CD8-positive, alpha-beta memory T cell (primary cell): ENCODE measurements at places on chromosomes 5 and 9. TPM values are rescaled to one million over a fixed set of nuclear protein-coding genes. Genes with fewer than 3 reads are reported as not detected.

DNA sequence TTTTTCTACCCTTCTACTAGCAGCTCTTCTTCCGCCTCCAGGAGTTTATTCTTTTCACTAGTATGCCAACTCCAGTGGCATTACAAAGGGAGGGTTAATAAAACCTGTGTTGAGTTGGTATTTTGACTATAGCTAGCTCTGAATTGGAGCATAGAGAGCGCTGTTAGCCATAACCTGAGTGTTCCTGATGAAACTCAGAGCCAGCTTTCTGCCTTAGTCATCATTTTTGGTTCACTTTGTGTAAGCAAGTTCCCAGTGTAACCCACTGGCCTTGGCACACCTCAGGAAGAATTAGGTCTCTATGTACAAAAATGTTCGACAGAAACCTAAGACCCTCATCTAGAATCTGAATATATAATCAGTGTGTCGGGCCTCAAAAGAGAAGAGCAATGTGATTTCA is 238.9 kb downstream of the NR3C1 start:
- H3K27ac ChIP-seq, result no peak overlapping the region
- no peak for DNase-seq
- no peak overlapping the region for H3K4me3 ChIP-seq
- H3K4me1 ChIP-seq, result no peaks in the 10 kb centered on the region
- H3K36me3 ChIP-seq, result no peaks in the 10 kb centered on the region

SLC6A18 gene
- total RNA-seq, result not detected

FIBCD1 gene
- not detected for total RNA-seq

GRCh38 chr5:154571325-154572035 is 93.5 kb upstream of the HAND1 start:
- H3K27ac ChIP-seq, result no peak overlapping the region
- H3K36me3 ChIP-seq, result no peaks in the 10 kb centered on the region
- H3K4me3 ChIP-seq, result no peak overlapping the region
- no peak for DNase-seq

- H3K27me3 ChIP-seq, result no peaks in the 10 kb centered on the region
- H3K27ac ChIP-seq, result no peak overlapping the region
- H3K4me1 ChIP-seq, result peaks cover 4% of the 10 kb centered on the region
- H3K36me3 ChIP-seq, result peaks cover 10% of the 10 kb centered on the region
Measured at GRCh38 chr9:124358631-124359030, 56.6 kb downstream of the PSMB7 start.

DNA sequence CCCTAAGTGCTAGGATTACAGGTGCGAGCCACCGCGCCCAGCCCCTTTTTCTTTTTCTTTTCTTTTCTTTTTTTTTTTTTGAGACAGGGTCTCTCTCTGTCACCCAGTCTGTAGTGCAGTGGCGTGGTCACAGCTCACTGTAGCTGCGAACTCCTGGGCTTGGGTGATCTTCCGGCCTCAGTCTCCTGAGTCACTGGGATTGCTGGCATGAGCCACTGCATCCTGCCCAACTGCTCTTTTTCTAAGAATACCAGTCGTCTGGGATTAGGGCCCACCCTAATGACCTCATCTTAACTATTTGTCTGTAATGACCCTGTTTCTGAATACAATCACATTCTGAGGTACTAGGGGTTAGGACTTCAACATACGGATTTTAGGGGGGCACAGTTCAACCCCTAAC is 34.1 kb upstream of the NANS start:
- DNase-seq, result no peak
- no peaks in the 10 kb centered on the region for H3K36me3 ChIP-seq
- H3K4me3 ChIP-seq, result no peak overlapping the region
- H3K27ac ChIP-seq, result no peak overlapping the region

DNA sequence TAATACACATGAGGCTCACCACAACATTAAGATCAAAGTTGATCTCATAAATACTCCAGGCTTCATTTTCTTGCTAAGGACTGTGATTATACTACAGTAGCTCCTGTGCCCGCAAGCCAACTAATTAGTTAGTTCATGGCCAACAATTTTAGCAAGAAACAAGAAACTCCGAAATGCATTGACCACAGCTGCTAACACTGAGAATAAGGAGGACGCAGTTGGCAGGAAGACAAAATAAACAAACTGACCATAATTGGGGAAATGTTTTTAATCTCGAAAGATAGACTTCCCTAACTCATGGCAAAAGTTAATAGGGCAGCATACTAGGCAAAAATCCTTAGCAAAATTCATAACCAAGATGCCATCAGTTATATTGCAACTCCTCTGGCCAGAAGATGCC is 115.5 kb upstream of the SPEF2 start:
- H3K36me3 ChIP-seq, result no peaks in the 10 kb centered on the region
- DNase-seq, result no peak
- no peak overlapping the region for H3K4me3 ChIP-seq

DNA sequence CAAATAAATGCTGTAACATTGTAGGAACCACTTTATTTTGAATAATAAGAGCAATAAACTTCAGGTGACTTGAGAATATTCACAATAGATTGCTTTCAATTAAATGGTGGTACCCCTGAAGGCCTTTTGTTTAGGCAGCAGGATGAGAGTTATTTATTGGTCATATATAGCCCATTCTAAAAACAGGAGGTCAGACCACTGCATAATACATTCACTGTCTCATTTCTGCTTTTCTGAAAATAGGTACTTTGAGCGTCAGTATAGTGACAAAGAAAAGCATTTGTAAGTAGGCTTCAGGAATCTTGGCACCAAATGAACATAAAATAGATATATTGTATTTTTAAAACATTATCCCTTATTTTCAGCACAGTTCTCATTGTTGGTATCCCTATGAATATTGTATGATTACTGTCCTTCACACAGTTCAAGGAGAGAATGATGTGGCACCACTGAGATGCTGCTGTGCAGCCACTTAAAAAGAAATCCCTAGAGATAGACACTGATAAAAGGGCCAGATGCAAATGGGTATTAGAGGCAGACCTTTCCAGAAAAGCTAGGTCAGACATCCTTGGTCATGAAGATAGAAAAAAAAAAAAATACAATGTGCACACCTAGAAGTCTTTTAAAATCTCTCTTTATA is 381.8 kb upstream of the ST8SIA4 start:
- H3K4me1 ChIP-seq, result no peaks in the 10 kb centered on the region
- DNase-seq, result no peak
- H3K36me3 ChIP-seq, result no peaks in the 10 kb centered on the region
- no peak overlapping the region for H3K27ac ChIP-seq

DNA sequence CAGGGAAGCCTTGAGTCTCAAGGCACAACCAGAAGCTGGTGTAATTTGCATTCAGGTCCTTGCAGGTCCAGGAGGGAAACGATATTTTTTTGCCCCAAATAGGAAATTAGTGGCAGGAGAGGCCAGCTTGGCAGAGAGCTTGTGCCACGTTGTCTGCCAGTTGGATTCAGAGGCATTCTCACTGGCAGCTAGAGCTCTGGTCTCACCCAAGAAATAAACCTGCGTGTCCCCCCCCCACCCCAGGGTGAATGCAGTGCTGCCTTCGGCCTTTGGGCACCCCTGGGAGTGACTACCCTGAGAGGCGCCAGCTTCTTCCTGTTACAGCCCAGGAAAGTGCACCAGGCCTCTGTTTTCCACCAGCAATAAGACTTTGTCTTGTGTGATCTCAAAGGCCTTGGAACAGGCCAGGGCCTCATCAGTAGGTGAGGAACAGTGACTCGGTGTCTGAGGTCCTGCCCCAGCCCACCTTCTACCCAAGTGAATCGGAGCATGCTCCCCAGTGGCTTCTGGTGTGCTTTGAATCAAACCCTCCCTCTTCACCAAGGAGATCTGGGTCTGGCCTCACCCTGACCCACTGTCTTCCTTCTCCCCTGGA is 68.4 kb downstream of the HSPA4 start:
- no peaks in the 10 kb centered on the region for H3K4me1 ChIP-seq
- no peak overlapping the region for H3K27ac ChIP-seq
- H3K27me3 ChIP-seq, result no peaks in the 10 kb centered on the region
- DNase-seq, result no peak
- H3K36me3 ChIP-seq, result no peaks in the 10 kb centered on the region
- no peak overlapping the region for H3K4me3 ChIP-seq

PDE8B gene
- not detected for total RNA-seq

GRCh38 chr5:160083501-160083900 is 35.7 kb downstream of the PWWP2A start:
- no peak overlapping the region for H3K4me3 ChIP-seq
- H3K36me3 ChIP-seq, result no peaks in the 10 kb centered on the region
- H3K27me3 ChIP-seq, result no peaks in the 10 kb centered on the region
- H3K27ac ChIP-seq, result no peak overlapping the region
- no peaks in the 10 kb centered on the region for H3K4me1 ChIP-seq

WDR38 gene
- not detected for total RNA-seq

DNA sequence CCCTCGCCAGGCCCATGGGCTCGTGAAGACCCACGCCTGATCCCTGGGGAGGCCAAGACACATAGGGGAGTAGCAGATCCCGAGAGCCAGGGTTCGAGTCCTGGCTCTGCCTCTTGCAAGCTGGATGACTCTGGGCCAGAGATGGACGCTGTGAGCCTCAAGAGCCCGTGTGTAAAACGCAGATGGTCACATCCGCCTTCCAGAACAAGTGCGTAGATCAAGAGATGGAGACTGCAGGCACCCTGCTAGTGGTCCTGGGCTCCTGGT is 8.2 kb downstream of the ST6GALNAC4 start:
- H3K27ac ChIP-seq, result no peak overlapping the region
- H3K4me1 ChIP-seq, result peaks cover 33% of the 10 kb centered on the region
- DNase-seq, result no peak
- no peak overlapping the region for H3K4me3 ChIP-seq

- no peak overlapping the region for H3K4me3 ChIP-seq
- H3K4me1 ChIP-seq, result peaks cover 91% of the 10 kb centered on the region
- peaks cover 6% of the 10 kb centered on the region for H3K36me3 ChIP-seq
Measured at GRCh38 chr9:89433826-89434225, 64.1 kb downstream of the SEMA4D start.
